ENCODE measurements at places on chromosomes 5 and 9. TPM values are rescaled to one million over a fixed set of nuclear protein-coding genes. Genes with fewer than 3 reads are reported as not detected.

Gene DNAH5
- 0.42 TPM for total RNA-seq

Gene S1PR3
- total RNA-seq, result 0.70 TPM

Gene FBP2
- total RNA-seq, result not detected

Gene JAKMIP2
- total RNA-seq, result 0.14 TPM

Gene PRRX2
- total RNA-seq, result 1.2 TPM

Gene LRRC14B
- total RNA-seq, result not detected

Gene OR1J2
- not detected for total RNA-seq

Gene KIF20A
- 39.3 TPM for total RNA-seq

Gene AHRR
- total RNA-seq, result 0.37 TPM

Gene PRUNE2
- 0.07 TPM for total RNA-seq

Gene CCNI2
- total RNA-seq, result 0.93 TPM

Gene DCAF10
- total RNA-seq, result 11.0 TPM

Gene TJP2
- 108 TPM for total RNA-seq

Gene TMEM215
- not detected for total RNA-seq

Gene OR1K1
- not detected for total RNA-seq

Gene PCDHGA4
- total RNA-seq, result 0.23 TPM

Gene PPP3R2
- not detected for total RNA-seq

Gene BTNL8
- total RNA-seq, result not detected

Gene CA9
- 39.5 TPM for total RNA-seq

Gene CNTFR
- total RNA-seq, result 0.42 TPM

Gene CD14
- total RNA-seq, result 0.35 TPM

Gene KIF24
- 2.2 TPM for total RNA-seq

Gene NIPAL4
- total RNA-seq, result 14.9 TPM

Gene TOR2A
- total RNA-seq, result 17.7 TPM

Gene EFNA5
- 8.2 TPM for total RNA-seq

Gene ETF1
- 100.0 TPM for total RNA-seq

Gene MRRF
- total RNA-seq, result 48.5 TPM

Gene FOXD4L5
- total RNA-seq, result not detected

Gene MAMDC2
- 1.8 TPM for total RNA-seq

Gene C6
- total RNA-seq, result not detected

Gene TRIM36
- 0.42 TPM for total RNA-seq

Gene TSSK1B
- 0.14 TPM for total RNA-seq

Gene CDK9
- 26.1 TPM for total RNA-seq

Gene MEGF10
- total RNA-seq, result 0.05 TPM

Gene ARID3C
- not detected for total RNA-seq

Gene PLPP7
- total RNA-seq, result not detected

Gene ATP6V1G1
- total RNA-seq, result 167 TPM

Gene IL3
- total RNA-seq, result not detected
